A549 (cell line): ENCODE measurements at places on chromosomes 5 and 9. TPM values are rescaled to one million over a fixed set of nuclear protein-coding genes. Genes with fewer than 3 reads are reported as not detected.

Gene TMEM171
- 4.9 to 9.0 TPM (median 6.7 TPM) in 3 replicates for polyA plus RNA-seq

DNA sequence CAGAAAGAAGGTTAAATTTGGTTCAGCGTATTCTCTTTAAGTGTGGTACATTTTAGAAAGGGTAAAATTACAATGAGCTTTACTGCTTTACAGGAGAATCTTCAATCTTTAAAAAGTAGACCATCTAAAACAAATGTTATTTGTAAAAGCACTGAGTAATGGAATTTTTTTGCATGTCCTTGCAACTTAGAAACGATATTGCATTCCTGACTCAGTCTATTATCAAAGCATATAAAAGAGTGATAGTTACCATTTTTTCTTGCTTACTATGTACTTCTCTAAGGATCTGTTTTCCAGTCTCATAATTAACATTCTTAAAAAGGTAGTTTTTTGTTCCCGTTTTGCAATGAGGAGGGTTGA, 55.5 kb upstream of the TNFAIP8 start:
- no peak for DNase-seq

GRCh38 chr5:171673328-171673727, 112.3 kb upstream of the SMIM23 start:
- no peak for DNase-seq

GRCh38 chr5:173453167-173453566, 125.0 kb upstream of the STC2 start:
- peak; percentile 33 for DNase-seq

GRCh38 chr9:37290366-37290939, 132.0 kb upstream of the GRHPR start:
- DNase-seq: no peak

GRCh38 chr9:128145951-128146351, 3.3 kb upstream of the LCN2 start:
- DNase-seq: no peak

GRCh38 chr9:89215342-89215741, 36.7 kb upstream of the SHC3 start:
- no peak for DNase-seq

DNA sequence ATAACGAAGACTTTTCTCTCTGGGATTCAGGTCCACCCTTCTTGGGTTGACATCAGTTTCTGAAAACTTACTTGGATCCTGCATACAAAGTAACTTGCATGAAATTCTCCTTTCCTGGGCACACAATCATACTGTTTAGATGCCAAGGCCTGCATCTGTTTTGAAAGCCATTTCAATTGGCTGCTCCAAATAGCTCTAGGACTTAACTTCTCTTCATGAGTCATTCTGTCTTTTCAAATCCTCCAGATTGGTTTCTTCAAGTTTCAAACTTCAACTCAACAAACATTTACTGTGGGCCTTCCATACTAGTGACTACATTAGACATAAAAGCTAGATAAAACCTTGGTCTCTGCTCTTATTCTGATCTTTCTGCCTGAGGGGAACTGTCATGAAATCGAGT, 54.8 kb upstream of the HMHB1 start:
- no peak for DNase-seq

DNA sequence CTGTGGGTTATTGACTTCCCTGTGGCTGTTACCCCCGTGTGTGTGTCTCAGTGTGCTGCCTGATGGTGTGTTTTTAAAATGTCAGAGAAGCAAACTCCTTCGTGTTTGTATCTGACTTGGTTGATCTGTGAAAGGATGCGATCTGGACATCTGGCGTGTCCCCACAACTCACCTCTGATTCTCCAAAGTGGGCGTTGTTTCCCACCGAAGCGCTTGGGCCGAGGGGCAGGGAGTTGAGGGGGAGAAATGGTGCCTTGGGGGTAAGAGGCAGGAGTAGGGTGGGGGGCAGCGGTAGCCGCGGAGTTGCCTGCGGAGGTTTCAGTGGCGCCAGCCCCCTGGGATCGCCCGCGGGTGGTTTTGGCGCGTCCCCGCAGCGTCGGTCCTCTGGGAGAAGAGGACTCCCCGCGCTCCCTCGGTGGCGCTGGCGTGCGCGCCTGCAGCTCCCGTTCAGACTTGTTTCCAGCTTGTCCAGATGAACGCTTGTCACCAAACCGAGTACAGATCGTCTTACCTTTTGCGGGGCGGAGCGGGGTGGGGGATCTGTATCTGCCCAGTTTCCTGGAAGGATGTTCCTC, 1.1 kb downstream of the MAST4 start:
- peak; percentile 23 for DNase-seq

GRCh38 chr5:114977979-114978573, 191.6 kb downstream of the TRIM36 start:
- no peak for DNase-seq

Gene RMRP
- 14.7 TPM in 1 of 3 replicates, not detected in the others for polyA plus RNA-seq

GRCh38 chr9:81772144-81772543, 82.8 kb upstream of the TLE1 start:
- no peak for DNase-seq

DNA sequence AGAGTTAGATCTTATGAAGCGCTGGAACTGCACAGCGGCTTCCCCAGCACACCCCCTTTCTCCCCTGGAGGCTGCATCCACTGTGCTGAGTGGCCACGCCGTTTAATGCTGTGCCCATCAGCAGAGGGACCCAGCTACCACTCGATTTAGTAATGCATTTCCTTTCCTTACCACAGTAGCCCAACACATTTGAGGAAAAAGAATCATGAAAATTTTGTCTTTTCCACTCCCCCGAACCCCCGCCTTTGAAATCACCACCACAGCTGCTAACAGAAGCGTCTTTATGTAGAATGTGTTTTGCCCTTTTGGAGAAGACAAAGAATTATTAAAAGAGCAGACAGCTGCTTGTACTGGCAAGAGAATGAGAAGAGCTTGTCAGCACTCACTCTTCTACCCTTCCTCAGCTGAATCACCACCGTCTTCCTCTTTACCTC, 73.2 kb downstream of the ACER2 start:
- DNase-seq: no peak

Gene FAT2
- 0.01 to 0.03 TPM (median 0.01 TPM) in 3 replicates for polyA plus RNA-seq

- DNase-seq: no peak
Observed at GRCh38 chr9:134897584-134898170, 17.1 kb downstream of the FCN2 start.

GRCh38 chr5:55530669-55531068, 4.1 kb downstream of the PLPP1 start:
- no peak for DNase-seq

GRCh38 chr9:132584601-132585560, 2.5 kb downstream of the BARHL1 start:
- no peak for DNase-seq

GRCh38 chr5:29079771-29080170, 2041.4 kb upstream of the CDH9 start:
- DNase-seq: peak; percentile 12

Gene SPATA31D4
- not detected in 3 replicates for polyA plus RNA-seq

GRCh38 chr5:40224421-40224820, 455.3 kb upstream of the PTGER4 start:
- DNase-seq: no peak

- DNase-seq: no peak
Observed at GRCh38 chr5:73176250-73176649, 3.3 kb downstream of the TMEM174 start.

Gene DOCK8
- 0.18 to 0.54 TPM (median 0.27 TPM) in 3 replicates for polyA plus RNA-seq

DNA sequence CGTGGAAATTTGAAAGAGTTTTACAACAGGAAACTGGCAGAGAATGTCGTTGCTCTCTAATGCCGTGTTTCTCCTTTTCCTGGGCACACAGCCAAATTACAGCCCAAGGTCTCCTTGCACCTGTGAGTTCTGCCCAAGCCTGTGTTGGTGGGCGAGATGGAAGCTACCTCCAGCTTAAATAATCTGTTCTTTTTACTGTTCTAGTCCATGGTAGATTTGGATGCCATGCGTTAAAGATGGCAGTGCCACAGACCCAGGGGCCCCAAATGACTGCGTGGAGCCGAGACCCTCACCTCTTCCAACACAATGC, 92.6 kb upstream of the IRX4 start:
- no peak for DNase-seq

Gene HTR4
- not detected in 3 replicates for polyA plus RNA-seq

Gene IL7R
- polyA plus RNA-seq: 0.11 to 0.51 TPM (median 0.13 TPM) in 3 replicates

DNA sequence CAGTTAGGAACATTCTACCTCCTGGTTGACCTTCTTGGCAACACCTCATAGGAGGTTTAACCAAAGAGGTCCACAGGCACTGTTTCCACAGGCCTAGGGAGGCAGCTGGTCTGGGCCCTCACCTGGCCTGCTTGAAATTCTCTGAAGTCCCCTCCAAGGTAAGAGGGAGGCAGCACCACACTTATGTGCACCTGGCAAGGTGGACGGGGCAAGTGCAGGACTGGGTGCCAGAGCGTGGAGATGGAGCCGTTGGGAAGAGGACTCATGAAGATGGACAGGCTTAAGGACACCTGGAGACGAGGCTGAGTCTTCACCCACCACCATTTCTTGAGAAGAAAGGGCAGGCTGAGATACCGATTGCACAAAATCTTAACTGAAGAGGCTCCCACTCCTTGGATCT, 6.6 kb upstream of the BARHL1 start:
- no peak for DNase-seq
